ENCODE measurements at places on chromosomes 5 and 9.
A peak's percentile ranks its signal among the peaks of the same experiment; 100 is the strongest.

DNA sequence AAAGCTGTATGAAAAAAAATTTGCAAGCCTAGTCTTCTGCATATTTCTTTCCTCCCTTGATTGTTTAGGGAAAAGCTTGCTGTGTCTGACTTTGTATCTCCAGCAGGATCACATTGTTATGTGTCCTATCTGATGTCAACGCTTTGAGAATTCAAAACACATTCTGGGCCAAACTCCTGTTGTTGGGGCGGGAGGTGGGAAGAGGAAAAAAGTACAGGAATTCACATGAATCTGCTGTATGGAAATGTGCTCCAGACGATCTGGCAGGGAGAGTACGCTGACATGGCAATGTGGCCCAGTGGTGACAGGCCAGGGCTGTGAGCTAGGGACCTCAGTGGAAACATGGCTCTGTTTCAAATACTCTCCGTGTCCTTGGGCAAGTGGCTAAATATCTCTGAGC is 87.4 kb upstream of the GNA14 start:
- no peak for DNase-seq

DNA sequence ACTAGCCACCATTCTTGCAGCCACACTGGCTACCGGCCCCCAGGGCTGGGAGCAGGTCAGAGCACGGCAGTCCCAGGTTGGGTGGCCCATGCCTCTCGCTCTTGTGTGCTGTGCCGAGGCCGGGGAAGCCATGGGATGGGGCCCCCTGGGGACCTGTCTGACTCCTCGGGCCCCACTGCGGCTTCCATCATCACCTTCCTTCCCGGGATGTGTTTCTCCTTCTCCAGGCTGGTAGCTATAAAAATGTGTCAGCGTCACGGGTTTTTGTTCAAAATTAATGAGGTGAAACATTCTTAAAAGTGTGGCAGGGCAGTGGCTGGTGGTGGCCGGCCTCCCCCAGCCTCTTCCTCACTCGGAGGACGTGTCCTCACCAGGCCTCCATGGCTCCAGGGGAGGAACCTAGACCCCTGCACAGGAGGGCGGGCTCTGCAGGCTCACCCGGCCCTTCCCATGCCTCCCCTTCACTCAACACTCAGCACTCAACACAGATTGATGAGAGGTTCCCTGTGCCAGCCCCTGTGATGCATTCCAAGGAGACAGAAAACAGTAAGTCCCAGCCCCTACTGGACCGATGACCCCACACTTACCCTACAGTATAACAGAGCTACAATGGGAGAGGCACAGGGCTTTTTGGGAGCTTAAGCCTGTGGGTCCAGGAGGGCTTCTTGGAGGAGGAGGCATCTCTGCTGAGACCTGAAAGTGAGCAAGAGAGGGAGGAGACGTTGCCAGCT is 43.2 kb downstream of the PTGES start:
- DNase-seq = no peak

DNA sequence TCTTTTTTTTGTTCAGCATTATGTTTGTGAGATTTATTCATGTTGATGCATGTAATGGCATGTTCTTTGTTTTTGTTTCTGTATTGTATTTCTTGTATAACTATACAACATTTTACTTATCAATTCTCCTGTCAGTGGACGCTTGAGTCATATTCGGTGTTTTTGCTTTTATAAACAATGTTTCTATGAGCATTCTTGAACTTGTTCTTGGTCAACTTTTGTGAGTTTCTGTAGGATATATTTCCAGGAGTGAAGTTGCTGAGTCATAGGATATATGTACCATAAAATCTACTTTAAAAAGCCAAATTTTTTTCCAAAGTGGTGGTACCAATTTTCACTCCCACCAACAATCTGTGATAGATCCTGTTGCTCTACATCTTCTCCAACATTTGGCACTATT is 104.8 kb downstream of the VCAN start:
- DNase-seq = no peak

GRCh38 chr9:98332405-98332831 is 77.0 kb upstream of the TBC1D2 start:
- no peak for DNase-seq

GRCh38 chr5:175652741-175653663 is 4.9 kb upstream of the HRH2 start:
- DNase-seq = no peak

- DNase-seq = no peak
Observed at GRCh38 chr9:114086607-114087006, 8.5 kb upstream of the AMBP start.

- no peak for DNase-seq
Observed at GRCh38 chr5:175116466-175117048, 327.4 kb downstream of the DRD1 start.

DNA sequence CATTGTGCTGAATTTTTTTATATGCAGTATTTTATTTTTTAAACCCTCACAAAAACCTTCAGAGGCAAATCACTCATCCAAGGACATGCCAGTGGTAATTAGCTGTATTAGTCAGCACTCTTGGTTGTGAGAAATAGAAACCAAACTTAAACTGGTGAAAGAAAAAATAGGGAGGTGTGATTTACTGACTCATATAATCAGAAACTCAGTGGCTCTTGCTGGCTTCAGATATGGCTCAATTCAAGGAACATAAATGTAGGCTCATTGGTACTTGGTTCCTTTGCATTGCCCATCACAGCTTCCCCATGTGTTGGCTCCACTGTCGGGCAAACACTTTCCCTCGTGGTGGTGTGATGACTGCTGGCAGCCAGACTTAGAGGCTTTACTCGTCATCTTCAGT is 497.2 kb downstream of the MAT2B start:
- DNase-seq = no peak

DNA sequence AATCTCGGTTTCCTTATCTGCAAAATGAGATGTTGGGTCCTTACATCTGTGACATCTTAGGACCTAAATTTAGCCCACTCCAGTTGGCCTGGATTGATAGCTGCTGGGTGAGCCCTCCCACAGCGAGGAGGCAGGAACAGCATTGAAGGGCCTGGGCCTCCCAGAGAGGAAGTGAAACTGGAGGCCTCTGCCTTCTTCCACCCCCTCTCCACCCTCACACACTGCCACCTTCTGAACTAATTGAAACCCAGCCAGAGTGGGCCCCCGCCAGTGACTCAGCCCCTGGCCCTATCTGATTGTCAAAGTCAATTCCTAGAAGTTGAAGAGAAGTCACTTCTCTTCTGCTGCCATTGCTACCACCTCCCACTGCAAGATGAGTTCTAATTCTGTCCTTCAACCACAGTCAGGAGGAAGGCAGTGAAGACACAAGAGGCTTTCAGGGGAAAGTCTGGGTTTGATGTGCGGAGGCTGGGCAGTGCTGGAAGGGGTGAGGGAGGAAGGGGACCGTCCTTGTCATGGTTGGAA is 55.2 kb upstream of the NEK6 start:
- DNase-seq = no peak

- DNase-seq = no peak
Observed at GRCh38 chr9:104987743-104988142, 59.8 kb upstream of the ABCA1 start.

- DNase-seq = no peak
Observed at GRCh38 chr5:134555223-134555889, 29.9 kb downstream of the JADE2 start.

DNA sequence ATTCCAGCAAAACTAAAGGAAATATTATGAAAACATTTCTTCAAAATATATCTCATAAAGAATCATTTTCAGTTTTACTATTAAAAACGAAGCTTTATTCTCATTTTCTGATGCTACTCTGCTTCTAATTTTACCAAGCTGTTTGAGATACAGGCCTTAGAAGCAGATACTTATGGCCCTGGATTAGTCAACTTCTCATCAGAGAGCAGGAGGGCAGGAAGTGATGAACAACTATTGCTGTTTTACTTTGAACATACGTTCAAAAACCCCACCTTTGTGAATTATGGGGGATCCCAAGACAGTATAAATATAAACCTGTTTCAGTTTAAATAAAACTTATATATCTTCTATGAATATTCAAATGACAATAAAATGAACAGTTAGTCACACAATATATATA is 16.0 kb downstream of the MPDZ start:
- no peak for DNase-seq

GRCh38 chr5:36640949-36641348 is 34.5 kb downstream of the SLC1A3 start:
- DNase-seq = no peak

GRCh38 chr5:127650649-127651048 is 1.8 kb downstream of the CTXN3 start:
- peak; percentile 13 for DNase-seq

DNA sequence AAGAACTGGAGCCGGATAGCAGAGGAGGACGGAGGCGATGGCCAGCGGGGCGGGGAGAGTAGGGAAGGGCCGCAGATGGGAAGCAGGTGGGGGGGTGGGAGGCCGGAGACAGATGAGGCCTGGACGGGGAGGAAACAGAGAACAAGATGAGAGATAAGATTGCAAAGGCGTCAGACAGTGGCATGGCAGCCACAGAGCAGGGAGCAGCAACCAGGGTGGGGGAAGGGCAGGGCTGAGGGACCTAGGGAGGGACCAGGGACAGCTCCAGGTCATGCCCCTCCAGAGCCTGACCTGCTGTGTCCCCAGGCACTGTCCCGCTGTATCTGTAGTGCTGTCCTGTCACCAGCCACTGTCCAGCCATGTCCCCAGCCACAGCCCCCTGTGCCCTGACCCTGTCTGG is 49.6 kb upstream of the LMX1B start:
- DNase-seq = no peak

- DNase-seq = no peak
Observed at GRCh38 chr5:1378866-1379659, 34.2 kb upstream of the CLPTM1L start.

- no peak for DNase-seq
Observed at GRCh38 chr9:128781187-128782070, 5.6 kb upstream of the TBC1D13 start.

- no peak for DNase-seq
Observed at GRCh38 chr5:68086857-68087256, 128.7 kb upstream of the PIK3R1 start.

DNA sequence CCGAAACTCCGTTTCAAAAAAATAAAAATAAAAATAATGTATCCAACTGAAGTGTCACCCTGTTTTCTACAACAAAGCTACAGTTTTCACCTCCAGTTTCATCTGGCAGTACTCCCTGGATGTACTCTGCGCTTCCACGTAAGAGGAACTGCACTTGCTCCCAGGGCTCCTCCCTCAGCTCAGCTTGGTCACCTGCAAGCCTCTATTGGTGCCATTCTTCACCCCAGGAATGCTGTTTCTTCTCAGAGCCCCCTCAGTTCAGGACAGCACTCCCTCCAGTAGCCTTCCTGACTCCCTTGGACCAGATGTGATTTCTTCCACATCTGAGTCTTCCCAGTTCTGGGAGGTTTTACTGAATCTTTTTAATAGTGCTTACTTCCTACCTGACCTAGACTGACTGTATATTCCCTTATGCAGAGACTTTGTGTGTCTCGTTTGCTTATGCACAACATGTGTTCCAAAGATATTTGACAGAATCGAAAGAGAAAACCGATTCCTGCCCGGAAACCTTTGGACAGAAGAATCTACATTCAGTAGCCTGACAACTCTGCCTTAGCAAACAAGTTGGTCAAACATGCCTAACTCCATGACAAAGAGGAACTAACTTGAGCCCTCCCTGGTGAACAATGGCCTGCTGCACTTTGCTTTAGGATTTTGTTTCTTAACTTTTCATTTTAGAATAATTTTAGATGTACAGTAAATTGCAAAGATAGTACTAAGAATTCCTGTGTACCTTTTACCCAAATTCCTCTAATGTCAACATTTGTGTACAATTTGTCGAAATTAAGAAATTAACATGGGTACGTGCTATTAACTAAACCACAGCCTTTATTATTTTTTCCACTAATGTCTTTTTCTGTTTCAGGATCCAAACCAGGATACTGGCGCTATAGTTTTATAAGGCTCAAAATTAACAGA is 814 bp downstream of the CCDC125 start:
- peak; percentile 48 for DNase-seq

DNA sequence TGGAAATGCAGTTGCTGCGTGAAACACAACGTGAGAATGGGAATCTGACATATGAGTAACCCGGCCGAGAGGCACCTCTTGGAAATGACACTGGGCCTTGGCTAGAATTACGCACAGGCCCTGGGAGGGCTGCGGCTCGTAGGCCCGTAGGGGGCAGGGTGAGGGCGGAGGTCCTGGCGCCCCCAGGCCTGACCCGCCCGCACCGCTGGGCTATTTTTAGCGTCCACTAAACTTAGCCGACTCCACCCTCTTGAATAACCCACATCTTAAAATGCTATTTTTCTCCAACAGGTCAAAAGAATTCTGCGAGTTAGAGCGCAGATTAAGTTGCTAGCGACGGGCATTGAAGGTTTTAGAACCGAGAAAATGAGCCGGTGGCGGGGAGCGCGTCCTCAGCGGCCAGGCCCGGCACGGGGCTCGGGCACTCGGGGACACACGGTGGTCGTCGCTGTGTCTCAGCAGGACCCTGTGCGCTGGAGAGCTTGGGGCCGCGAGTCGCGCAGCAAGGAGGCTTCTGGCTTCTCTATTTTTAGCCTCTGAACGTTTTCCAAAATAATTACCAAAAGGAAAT is 168.5 kb downstream of the AUH start:
- peak; percentile 94 for DNase-seq

GRCh38 chr9:89865357-89865756 is 260.5 kb downstream of the GADD45G start:
- DNase-seq = no peak

- DNase-seq = peak; percentile 13
Observed at GRCh38 chr5:104247260-104247659, 684.7 kb upstream of the NUDT12 start.

DNA sequence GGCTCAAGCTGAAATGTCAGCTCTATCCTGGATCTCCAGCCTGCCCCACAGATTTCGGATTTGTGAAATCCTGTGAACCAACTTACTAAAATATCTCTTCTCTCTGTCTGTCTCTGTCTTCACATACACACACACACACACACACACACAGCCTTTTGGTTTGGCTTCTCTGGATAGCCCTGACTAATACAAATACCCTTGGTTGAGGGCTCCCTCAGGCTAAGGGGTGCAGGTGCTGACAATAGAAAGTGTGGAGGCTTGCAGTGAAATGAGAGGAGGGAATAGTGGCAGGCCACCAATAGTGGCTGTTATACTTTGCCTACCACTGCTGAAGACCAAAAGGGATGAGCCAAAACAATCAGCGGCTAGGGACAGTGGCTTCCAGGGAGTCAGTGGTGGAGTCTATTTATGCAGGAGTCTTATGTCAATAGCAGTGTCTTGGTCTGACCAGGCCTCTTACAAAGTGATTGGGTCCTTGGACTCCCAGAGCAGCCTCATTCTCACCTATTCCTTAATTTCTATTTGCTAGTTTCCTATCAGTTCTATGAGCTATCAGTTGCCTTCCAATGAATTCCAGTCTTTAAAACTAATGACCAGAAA is 93.2 kb upstream of the GAS1 start:
- DNase-seq = no peak

DNA sequence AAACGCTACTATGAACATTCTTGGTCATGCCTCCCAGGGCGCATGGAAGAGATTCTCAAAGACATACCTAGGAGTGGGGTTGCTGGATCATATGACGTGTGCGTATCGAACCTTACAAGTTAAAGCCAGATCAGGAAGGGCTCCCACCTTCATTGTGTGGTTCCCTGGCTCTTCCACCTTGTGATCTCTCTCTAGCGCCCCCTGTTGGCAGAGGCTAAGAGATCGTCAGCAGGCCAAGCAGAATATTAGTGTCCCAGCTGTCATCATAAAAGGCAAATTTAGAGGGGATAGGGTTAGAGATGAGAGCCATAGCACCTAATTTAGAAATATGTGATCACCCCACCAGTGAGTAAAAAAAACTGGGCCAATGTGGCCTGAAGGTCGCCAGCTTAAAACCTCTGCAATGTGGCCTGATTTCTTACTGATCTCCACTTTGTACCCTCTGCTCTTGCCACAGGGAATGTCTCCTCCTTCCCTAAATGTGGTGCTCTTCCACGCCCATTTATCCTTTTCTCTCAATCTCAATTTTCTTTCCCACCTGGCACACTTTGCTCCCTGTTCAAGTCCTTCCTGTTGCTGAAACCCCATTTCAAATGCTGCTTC is 91.7 kb upstream of the SHB start:
- DNase-seq = peak; percentile 77
